Spinal cord (tissue), 10 donors: ENCODE measurements at places on chromosomes 3 and 15.

GRCh38 chr3:147729641-147730040 is 320.5 kb downstream of the ZIC1 start:
- DNase-seq, result no peak

- no peak for DNase-seq
Observed at GRCh38 chr3:24451461-24452099, 43.1 kb downstream of the THRB start.

GRCh38 chr3:78255403-78255802 is 1215.5 kb downstream of the ROBO2 start:
- no peak for DNase-seq

GRCh38 chr3:135125171-135125801 is 330.2 kb downstream of the EPHB1 start:
- DNase-seq, result no peak

GRCh38 chr15:90154861-90155626 is 46.1 kb upstream of the SEMA4B start:
- DNase-seq, result no peak

- no peak for DNase-seq
Observed at GRCh38 chr3:100060685-100061484, 53.4 kb downstream of the FILIP1L start.

DNA sequence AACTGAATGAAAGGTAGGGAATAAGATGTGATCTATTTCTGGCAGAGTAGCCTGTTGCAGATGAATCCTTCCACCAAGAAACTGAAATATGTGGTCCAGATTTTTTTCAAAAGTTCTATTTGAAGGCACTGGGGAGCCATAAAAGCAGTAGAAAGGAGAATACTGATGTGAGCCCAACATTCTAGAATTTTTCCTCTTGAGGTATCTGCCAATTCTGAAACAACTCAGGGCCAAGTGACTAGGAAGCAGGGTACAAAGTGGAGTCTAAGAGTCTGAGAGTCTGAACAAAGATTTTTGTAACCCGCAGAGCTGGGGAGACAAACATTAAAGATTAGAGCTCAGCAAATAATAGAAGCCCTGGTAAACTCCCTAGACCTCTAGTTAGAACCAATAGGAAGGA is 58.3 kb upstream of the SLCO3A1 start:
- DNase-seq, result no peak

- no peak for DNase-seq
Observed at GRCh38 chr15:71493526-71493925, 316.8 kb upstream of the NR2E3 start.

DNA sequence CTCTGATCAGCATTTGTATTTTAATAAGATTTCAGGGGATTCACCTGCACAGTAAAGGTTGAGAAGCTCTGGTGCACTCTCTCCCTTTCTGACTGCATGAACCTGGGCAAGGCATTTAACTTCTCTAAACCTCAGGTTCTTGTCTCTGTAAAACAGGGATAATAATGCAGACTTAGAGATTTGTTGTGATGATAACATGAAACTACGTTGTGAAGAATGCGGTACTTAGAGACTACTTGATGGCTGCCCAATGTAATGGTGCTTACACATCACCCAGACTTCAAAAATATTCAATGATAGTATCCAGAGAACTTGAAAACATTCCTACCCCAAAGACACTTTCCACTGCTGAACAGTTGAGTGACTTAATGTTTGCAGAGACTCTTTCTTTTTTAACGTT is 19.8 kb upstream of the TNFSF10 start:
- DNase-seq, result no peak

GRCh38 chr3:115280506-115280905 is 133.4 kb upstream of the ZBTB20 start:
- peak; percentile 22 for DNase-seq

GRCh38 chr15:45873781-45874180 is 239.0 kb downstream of the SQOR start:
- DNase-seq, result no peak

DNA sequence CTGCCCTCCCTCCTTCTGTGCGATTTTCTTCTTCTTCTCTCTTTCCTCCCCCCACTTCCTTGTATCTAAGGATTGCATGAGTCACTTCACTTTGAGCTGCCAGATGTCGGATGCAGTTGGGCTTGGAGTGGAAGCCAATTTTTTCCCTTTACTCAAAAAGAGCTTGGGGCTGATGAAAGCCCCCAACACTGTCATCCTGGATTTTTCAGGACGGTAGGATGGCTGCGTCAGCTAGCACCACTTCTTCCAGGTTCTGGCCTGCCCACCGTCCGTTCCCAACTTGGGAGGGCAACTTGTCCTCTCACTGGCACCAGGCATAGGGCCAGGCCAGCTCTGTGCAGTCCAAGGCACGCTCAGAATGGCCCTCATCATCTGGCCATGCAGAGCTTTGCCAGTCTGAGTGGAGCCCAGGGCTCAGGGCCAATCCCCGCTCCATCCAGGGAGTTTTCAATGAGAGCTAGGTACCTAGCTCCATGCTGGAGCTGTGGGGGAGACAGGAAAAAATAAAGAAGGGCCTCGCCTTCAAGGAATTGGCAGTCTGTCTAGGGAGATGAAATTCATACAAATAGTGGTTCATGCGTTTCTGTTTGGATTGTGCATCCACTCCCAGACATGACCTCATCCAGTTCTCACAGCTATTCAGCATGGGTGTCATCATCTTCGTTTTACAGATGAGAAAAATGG is 47.7 kb upstream of the INSYN1 start:
- no peak for DNase-seq

GRCh38 chr15:99481951-99482230 is 83.9 kb upstream of the MEF2A start:
- DNase-seq, result no peak

DNA sequence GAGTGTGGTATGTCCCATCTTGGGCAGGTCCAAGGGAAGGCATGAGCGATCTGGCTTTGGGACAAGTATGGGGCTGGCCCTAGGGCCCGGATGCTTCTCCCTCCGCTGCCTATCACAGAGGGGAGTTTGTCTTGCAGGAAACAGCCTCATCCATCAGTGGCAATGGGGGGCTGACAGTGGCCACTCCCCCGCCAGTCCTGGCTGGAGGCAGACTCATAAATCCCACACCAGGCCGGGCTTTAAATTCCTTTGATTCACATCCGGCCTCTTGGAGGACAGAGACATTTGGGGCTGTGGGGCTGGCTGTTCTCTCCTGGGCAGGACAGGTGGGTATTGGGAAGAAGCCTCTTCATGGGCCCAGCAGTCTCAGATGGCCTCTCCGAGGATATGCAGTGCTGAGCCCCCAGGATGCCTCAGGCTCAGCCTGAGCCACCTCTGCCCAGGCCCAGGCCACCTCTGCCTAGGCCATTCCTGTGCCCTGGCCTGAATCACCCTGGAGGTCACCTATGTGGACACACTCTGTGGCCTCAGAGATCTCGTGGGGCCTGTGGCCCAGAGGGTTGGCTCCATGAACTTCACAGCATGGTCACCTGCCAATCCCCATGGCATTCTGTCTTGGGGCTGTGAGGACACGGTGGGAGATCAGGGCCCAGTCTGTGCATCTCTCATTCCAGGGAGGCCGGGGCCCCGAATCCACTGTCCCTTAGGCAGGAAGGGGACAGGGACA is 84.2 kb upstream of the GOLGA6L4 start:
- no peak for DNase-seq

DNA sequence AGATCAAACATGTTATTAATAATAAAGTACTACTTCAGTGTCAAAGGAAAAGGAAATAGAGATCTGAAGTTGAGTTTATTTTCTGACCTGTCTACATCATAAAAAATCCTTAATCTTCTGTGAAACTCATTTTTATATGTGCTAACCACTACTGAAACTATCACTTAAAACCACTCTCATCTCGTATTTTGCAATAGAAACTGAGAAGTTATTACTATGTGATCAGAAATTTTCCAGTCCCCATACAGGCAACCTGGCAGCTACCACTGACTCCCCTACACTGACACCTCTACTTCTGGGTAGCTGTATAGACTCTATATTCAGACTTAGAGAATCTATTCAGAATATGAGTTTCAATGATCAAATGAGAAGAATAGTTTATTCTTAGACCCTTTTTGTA is 8.3 kb downstream of the HDGFL3 start:
- DNase-seq, result no peak

DNA sequence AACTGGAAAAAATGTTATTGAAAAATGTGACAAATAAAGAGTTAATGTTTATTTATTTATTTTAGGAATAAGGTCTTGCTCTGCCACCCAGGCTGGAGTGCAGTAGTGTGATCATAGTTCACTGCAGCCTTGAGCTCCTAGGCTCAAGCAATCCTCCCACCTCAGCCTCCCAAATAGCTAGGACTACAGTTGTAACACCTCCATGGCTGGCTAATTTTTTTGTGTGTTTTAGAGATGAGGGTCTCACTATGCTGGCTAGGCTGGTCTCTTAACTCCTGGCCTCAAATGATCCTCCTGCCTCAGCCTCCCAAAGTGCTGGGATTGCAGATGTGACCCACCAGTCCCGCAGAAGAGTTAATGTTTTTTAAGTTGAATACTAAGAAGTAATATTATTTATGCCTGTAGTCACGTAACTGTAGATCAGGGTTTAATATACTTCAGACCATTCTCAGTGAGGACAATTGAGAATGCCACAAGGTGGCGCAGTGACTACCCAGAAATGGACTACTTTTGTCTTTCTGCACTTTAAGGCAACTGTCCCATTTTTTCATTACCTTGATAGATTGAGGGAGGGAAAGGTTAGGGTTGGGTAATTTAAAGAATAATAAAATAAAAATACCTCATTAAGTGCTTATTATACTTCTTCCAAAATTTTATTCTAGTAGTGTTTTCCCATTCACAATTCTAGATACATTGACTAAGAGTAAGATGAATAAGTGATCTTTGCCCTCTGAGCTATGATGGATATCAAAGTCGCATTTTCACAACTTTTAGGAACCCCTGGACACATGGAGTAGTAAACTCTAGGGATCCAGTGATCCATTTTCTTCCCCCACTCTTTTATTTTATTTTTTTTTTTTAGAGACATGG is 6.0 kb downstream of the MUC13 start:
- DNase-seq, result peak; percentile 70

- peak; percentile 96 for DNase-seq
Observed at GRCh38 chr3:124565013-124565412, 165.2 kb upstream of the UMPS start.

DNA sequence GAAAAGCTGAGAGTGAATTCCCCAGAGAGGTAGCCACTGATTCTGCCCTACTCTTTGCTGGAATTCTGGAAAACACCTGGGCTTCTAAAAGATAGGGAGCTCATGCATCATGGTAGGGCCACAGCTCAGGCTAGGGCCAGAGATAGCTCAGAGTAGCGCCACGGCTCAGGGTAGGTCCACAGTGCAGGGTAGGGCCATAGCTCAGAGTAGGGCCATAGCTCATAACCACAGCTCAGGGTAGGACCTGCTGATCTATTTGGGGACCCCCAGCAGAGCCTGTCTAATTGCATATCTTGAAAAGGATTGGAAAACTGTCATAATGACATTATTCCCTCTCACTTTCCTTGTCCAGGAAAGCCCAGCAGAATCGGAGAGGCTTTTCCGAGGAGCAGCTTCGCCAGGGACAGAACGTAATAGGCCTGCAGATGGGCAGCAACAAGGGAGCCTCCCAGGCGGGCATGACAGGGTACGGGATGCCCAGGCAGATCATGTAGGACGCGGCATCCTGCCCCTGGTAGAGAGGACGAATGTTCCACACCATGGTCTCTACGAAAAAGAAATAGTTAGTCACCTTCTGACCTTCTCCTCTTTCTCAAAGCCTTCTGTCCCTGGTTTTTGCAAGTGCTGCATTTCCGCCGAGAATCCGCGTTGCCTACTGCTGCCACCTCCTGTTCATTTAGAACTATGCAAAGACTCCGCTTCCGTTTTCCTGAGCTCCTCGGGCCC is 14.5 kb downstream of the TAGLN3 start:
- DNase-seq, result peak; percentile 95

- no peak for DNase-seq
Observed at GRCh38 chr3:185720326-185720725, 104.5 kb downstream of the IGF2BP2 start.

DNA sequence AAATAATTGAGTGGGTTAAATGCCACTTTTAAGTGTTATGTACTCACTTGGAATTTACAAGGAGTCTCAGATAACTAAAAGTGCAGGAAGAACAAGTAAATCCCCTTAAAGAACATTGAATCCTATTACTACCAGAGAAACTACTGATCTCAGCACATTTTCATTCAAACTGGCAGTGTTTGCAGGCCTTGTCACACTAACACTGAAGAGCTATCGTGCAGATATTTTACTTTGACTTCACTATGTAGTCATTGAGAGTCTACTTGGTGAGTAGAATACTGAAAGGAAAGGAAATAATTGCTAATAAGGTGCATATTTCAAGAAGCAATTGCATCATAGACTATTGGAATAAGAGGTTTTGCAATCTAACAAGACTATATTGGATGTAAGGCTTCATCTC is 721.4 kb upstream of the CBLB start:
- no peak for DNase-seq

GRCh38 chr15:39864116-39864515 is 56.0 kb downstream of the GPR176 start:
- DNase-seq, result no peak

- no peak for DNase-seq
Observed at GRCh38 chr3:190401963-190402362, 14.0 kb downstream of the CLDN16 start.

DNA sequence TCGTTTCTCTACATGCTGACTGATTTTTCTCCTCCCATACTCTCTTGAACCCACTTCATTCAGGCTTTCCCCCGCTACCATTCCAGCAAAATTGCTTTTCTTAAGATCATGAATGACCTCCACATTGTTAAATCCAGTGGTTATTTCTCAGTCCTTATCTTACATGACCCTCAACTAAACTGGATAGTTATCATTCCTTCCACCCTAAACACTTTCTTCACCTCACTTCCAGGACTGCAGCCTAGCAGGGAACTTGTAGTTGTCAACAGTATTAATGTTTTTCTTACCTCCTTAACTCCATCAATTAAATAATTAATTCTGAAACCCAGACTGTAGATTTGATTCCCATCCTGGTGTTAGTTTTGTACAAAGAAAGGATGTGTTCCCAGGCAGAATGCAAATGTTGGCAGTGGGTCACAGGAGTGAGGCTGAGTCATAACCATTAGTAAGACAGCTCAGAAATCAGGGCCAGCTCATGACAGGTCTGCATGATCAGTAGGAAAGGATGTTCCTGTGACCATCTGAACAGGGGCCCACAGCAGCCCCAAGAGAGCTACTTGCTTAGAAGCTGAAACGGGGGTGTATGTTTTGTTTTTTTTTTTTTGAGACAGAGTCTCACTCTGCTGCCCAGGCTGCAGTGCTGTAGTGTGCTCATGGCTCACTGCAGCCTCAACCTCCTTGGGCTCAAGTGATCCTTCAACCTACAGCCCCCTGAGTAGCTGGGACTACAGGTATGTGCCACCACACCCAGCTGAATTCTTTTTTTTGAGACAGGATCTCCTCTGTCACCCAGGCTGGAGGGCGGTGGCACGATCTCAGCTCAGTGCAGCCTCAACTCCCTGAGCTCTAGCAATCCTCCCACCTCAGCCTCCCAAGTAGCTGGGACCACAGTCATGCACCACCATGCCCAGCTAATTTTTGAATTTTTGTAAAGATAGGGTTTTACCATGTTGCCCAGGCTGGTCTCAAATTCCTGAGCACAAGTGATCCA is 9.1 kb downstream of the BCL2L10 start:
- DNase-seq, result no peak

DNA sequence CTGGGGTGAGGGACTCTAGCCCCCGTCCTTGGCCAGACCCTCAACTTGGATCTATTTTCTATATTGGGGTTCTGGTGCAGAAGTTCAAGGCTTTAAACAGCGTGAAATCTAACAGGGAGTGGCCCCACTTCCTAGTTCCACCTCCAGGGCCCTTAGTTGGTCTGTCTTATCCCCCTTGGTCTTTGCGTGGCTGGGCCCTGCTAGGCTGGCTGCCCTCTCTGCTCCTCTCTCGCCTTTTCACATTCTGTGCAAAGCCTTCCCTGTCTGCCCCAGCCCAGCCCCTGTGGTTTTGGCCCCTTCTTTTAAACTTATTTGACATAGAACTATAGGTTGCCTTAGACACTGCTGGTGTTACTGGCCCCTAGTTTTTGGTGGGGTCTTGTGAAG is 5.6 kb downstream of the PPCDC start:
- DNase-seq, result no peak
